ENCODE measurements at places on chromosomes 7 and 10.

- DNase-seq = no peak
Measured at GRCh38 chr10:114684084-114684821, 26.2 kb upstream of the ABLIM1 start.

- no peak for DNase-seq
Measured at GRCh38 chr10:114395366-114396022, 8.8 kb downstream of the AFAP1L2 start.

DNA sequence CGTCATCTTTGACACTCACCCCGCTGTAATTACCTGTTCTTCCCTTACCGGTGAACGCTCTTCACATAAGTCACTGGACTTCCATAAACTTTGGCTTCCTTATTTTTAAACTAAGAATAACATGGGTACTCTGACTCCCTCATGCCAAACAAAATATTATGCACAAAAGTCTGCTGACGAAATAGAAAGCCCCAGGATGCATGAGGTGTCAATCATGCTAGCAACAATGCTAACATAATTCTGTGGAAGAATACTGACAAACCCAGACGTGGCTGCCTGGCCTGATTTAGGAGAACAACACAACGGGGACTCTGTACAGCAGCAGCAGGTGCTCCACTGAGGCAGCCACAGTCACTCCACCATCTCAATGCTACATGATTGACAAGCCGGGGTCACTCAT lies 137.5 kb downstream of the CCDC71L start:
- DNase-seq = no peak

- no peak for DNase-seq
Measured at GRCh38 chr7:156544919-156545715, 95.5 kb upstream of the RNF32 start.

DNA sequence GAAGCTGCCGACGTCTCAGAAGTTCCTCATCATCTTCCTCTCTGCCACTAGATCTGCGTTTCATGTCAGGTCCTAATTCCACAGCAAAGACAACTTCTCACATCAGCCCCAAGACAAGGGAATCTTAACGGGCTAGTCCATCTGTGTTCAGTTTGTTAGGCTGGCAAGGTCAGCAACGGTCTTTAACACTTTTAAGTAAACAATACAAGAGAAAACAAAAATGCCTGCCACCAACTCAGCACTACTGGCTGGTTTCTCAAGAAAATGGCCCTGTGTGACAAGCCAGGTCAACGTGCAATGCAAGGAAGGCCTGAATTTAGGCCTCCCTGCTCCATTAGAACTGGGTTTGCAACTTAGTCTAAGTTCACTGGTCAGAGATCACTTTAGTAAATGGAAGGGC lies 41.0 kb upstream of the AFAP1L2 start:
- DNase-seq = no peak

- peak; percentile 79 for DNase-seq
Measured at GRCh38 chr10:109892931-109893330, 30.4 kb downstream of the XPNPEP1 start.

DNA sequence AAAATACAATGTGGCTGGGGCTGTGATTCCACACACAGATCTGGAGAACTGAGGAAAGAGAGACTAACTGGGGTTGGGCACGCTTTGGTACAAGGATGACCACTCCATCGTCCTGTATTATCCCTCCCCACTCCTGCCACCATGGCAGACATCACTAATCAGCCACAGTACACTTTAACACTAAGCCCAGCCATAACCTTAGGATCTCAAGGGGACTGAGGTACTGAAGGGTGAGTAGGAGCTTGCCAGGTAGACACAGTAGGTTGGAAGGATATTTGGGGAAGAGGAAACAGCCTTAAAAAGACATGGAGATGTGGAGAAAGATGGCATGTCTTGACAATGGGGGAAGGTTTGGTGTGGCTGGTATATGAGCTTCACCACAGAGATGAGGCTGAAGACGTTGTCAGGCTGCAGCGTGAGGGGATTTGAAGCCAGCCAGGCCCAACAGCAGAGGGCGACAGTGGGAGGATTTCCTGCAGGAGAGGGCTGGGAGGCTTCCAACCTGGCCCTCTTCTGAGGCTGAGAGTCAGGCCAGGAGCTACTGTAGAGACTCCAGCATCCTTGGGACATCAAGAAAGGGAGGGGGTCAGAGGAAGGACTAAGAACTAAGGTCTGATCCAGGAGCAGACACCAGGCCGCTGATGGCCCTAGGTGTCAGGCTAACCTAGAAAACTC lies 58.6 kb upstream of the COL13A1 start:
- peak; percentile 72 for DNase-seq

DNA sequence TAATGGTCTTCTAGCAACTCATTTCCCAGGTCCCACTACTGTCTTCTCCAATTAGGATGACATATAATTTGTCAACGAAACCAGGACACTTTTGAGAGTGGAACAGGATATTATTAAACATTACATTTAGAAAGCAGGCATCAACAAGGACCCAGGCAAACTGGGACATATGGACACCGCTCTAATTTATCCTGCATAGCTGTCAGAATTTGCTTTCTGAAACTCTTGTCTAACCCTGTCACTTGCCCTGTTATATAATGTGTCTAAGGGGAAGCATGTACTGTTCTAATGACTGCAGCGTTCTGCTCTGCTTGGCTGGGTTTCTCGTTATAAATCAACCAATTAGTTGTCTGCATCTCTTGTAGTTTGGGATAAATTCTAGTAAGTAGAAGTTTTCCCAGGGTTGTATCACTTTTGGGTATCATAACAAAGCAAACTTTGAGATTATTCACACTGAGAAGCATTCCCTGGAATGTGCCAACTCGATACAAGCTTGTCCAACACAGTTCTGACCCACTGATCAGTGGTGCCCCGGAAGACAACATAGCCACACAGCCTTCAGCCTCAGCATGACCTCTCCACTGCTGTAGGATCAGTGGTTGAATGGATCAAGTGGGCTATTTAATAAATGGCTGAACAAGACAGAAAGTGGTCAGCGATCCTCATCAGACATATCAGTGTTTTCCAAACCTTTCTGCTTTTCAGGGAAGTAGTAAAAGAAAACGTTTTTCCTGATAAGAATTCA lies 228.1 kb downstream of the KIF20B start:
- DNase-seq = no peak

GRCh38 chr7:147412782-147413556 lies 1177.6 kb upstream of the C7orf33 start:
- no peak for DNase-seq

DNA sequence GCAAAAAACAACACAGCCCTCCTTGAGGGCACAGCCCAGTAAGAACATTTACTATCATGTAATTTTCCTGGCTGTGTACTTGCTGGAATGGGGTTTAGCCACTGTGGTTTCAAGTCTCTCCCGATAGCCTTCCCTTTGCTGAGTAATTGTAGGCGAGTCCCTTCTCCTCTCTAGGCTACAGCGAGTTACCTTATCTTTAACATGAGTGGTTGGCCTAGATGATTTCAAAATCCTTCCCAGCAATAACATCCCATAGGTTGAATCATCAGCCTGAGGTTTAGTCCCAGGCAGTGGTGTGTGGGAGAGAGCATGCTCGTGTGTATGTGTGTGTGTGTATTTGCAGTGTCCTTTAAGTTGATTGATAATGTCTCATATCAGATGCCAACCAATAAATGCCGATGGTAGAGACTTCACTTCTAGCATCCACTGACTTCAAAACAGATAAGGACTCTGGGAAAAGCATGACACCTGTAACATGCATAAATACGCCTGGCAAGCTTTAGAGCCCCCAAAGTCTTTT lies 142.9 kb upstream of the ZMIZ1 start:
- no peak for DNase-seq

DNA sequence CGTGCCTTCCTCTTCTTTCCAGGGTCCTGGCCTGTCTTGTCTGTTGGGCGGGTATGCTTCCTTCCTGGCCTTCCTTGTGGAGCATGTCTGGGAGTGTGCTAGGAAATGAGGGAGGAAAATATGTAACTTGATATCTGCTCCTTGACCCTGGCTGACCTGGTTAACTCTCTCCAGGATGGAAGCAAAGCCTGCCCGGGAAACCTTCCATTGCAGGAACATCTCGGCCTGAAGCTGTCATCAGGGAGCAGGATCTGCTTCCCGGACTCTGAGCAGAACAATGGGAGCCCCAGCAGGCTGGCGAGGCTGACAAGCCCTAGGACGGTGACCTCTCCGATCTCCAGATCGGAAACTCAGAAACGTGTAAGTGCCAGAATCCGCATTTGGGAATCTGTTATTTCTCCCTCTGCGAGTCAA lies 340.3 kb downstream of the FRMD4A start:
- peak; percentile 72 for DNase-seq

DNA sequence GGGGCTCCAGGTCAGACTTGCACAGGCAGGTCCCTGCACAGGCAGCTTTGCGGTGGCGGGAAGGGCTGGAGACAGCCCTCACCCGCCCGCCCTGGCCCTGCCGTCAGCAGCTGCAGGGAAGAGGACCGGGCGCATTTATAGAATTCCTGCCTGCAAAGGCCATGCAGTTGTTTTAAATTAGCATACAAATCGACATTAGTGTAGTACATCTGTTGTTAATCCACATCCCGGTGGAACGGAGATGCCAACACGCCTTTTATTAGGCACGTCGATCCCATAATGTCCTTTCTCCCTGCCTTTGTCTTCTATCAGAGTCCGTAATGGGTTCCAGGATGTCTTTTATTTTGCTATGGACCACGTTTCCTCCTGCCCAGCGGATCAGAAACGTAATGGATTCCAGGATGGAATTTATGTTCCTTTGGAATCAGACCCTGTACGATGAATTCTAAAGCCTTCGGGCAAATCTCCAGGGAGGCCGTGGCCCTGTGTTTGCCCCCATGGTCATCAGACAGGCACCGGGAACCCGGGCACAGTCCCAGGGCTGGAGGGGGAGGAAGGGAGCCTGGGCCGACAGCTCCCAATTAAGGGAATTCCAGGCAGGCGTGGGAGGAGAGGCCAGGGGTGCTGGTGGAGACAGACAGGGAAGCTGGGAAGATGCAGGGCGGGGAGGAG lies 123.9 kb downstream of the COL26A1 start:
- DNase-seq = peak; percentile 97

DNA sequence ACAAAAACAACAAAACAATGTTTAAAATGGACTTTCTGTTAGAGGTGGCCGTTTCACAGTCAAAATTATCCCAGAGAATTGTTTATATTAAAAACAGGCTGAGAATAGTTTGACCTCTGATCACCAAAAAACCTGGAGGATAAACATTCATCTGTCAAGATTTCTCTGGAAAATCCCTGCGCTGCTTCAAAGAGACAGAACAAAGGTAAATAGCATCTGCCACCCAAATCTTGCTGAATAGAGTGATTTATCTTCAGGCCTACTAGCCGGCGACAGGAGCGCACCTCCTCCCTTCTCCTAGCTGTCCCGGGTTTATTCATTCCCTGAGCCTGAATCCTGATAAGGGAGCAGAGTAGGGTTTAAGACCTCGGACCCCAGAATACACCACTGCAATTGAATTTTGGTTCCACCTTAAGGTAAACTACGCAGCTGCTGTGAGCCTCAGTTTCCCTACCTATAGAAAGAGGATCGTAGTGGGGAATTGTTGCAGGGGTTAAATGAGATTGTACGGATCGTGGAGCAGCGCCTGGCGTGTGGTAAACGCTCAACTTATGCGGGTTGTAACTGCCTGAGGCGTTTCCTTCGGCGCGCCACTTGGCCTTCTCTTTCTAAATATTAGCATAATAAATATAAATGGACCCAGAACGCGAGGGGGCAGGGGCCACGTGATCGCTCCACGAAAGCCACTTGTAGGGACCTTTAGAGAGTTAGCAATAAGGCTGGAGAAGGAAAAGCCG lies 498 bp upstream of the ST7 start:
- DNase-seq = peak; percentile 61

DNA sequence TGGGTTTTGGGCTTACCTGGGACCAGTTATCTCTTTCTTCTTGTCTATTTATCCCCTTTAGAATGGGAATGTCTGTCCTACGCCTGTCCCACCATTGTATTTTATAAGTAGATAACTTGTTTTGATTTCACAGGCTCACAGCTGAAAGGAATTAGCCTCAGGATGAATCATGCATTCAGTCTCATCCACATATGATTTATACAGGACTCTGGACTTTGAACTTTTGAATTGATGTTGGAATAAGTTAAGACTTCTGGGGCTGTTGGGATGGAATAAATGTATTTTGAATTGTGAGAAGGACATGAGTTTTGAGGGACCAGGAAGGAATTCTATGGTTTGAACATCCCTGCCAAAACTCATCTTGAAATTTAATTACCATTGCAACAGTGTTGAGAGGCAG lies 112.6 kb downstream of the AMPH start:
- no peak for DNase-seq

GRCh38 chr10:132679217-132679595 lies 106.7 kb downstream of the NKX6-2 start:
- peak; percentile 14 for DNase-seq

GRCh38 chr10:58013406-58013805 lies 254.3 kb downstream of the IPMK start:
- DNase-seq = no peak

GRCh38 chr7:43495572-43495971 lies 87.3 kb upstream of the STK17A start:
- no peak for DNase-seq

- no peak for DNase-seq
Measured at GRCh38 chr7:131152766-131153165, 174.9 kb upstream of the MKLN1 start.

GRCh38 chr7:155694851-155695250 lies 50.4 kb downstream of the RBM33 start:
- no peak for DNase-seq

DNA sequence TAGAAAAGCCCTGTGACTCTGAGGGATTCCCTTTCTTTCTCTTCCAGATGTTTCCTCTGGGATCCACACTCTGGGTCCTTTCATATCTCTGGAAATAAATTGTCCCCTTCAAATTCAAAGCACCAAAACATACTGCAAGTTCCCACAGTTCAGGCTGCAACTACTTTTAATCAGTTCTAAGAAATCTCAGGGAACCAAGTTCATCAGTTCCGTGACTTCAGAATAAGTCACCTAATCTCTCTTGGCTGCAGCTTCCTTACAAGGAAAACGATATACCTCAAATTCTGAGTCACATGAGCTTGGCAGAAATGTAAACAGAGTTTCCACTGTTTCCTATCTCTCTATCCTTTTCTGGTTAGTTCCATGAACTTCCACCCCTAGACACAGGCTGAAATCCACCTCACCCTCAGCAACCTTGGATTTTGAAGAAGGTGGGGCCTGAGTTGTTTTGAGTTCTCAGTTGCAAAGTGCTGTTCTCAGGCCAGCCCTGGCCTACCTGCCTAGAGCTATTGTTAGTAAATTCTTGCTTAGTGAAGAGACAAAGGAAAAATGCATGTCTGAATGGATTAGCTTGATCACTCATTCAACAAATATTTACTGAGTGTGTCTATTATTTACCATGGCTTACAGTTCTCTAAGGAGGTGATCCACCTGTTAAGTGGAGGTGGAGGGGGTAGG lies 59.3 kb upstream of the IL6 start:
- peak; percentile 83 for DNase-seq

GRCh38 chr7:28419716-28420115 lies 7.4 kb downstream of the CREB5 start:
- DNase-seq = no peak

Data from islet precursor cell (in vitro differentiated cells).